Suppressor macrophage treated with lipopolysaccharide for 4 hours (primary cell): ENCODE measurements at places on chromosomes 5 and 9.

- DNase-seq, result no peak
These were observed 1.3 kb downstream of the ARSB start for GRCh38 chr5:78983601-78984438.

DNA sequence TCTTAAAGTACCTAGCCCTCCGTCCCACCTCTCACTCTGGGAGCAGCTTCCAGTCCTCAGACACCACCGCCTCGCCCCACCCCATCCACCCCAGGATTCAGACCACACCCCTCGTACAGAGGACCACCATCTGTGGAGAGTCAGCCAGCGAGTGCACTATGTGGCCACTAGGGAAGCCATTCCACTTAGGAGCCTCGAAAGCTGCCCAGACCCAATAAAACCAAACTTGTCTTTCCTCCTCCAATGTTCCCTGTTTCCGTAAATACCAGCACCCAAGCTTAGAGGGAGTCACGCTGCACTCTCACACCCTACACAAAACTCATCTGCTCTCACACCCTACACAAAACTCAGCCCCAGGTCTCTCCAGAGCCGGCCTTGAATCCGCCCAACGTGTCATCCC lies 1.9 kb downstream of the GCNT4 start:
- DNase-seq, result peak; percentile 39

DNA sequence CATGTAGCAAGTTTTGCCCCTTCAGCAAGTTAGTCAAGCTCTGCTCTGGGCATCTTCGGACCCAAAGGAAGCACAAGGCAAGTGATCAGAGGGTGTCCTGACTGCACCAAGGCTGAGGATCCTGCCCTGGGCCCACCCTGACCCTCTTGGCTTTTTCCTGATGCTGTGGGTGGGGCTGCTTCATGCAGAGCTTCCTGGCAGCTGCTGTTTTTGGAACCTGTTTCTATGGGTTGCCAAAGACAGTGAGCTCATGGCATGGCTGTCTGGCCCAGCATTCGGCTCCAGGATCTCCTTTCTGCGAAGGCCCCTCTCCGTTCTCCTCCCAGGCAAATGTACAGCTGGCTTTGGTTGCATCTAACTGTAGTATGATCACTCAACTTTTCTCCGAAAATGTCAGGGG lies 497.9 kb downstream of the ARHGEF28 start:
- DNase-seq, result no peak

- DNase-seq, result no peak
These were observed 147.0 kb upstream of the FOXD4L5 start for GRCh38 chr9:65432051-65432450.

DNA sequence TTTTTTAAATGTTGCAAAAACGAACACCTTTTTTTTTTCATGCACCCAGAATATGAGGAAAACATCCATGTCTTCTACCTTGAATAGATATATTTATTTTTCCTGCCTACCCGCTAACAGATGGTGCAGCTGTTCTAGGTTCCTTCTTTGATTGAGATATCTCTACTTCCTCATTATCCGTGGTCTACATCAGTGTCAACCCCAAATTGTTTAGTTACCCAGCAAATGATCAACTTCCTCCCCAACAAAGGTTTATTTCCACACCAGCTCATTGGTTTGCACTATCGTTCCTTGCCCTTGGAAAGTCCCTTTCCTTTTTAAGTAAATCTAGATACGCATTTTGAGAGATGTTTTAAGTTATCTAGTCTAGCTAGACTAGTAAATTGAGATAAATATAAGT lies 166.4 kb downstream of the PRR16 start:
- DNase-seq, result no peak

GRCh38 chr5:14417276-14417730 lies 164.3 kb upstream of the OTULINL start:
- DNase-seq, result no peak

DNA sequence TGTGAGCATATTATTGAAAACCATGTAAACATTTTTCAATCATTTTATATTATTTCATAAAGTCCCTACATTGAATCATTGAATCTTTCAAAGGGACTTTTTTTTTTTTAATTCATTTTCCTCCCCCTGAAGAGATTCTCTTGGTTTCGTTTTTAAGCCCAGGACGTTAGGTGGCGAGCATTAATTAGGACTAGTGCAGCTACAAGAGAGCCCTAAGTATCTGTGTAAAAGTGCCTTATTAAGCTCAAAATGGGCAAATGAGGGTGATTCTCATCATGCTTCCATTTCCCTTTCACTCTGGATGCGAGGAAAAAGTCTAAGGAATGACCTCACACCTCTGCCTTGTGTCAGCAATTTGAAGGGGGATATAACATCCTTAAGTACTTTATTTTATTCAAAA lies 517.9 kb upstream of the ITGA1 start:
- DNase-seq, result no peak

GRCh38 chr9:75175395-75175794 lies 87.1 kb downstream of the OSTF1 start:
- no peak for DNase-seq

DNA sequence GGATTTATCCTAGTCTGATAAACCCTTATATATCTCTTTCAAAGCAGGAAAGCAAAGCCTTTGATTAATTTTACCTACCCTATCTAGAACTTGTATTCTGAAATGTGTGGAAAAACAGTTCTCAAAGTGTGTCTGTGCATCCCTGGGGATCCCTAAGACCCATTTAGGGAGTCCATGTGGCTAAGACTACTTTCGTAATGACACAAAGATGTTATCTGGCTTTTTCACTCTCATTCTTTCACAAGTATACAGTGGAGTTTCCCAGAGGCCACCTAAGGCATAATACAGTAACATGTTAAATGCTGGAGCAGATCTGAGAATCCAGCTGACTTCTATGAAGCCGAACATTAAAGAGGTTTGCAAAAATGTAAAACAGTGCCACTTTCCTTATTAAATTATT lies 54.3 kb upstream of the TNFSF15 start:
- DNase-seq, result no peak

DNA sequence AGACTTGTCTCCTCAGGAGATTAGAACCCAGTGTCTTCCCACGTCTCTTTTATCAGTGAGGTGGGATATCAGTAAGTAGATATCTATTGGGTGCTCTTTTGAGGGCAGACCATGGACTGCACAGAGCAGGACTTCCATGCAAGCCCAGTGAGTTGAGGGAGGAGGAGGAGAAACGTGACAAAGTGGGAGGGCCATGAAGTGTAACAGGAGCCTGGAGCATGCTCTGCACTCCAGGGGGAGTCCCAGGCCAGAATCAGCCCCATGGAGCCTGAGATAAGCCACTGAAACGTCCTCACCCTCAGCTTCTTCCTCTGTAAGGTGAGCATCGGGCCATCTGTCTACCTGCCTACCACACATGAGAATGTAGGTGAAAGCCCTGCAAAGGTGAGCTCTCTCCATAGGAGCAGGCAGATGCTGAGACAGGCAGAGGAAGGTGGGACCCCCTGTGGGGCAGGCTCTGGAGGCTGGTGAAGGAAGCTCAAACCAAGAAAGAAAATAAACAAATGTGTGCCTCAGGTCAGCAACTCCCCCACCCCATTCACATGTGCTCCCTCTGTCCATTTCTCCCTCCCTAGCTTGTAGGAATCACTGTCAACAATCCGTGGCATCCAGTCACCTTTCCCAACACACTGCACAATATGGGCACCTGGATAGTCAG lies 87.4 kb downstream of the NRG2 start:
- no peak for DNase-seq

DNA sequence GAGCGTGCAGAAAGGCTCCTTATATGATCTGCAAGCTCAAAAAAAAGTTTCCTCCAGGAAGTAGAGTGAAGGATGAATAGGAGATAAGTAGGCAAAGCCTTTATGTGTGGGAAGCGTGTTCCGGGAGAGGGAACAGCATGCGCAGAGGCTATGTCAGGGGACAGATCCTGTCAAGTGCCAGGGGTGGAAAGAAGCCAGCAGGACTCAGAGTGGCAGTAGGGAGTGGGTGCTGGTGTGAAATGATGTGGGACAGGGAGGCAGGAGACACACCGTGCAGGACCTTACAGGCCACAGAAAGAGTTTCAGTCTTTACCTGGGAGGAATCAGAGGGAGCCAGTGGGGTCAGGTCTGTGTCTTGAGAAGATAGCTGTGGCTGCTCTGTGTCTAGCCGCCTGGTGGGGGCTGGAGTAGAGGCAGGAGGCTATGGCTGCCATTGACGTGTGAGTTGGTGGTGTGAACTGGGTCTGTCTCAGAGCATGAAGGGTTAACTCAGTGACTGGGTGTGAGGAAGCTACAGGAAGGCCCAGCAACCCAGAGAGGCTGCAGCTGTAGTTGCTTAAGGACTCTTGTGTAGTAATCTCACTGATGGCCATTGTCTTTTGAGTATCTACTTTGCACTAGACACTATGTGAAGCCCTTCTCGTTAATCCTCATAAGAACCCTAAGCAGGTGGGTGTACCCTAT lies 71.3 kb downstream of the PPARGC1B start:
- no peak for DNase-seq

DNA sequence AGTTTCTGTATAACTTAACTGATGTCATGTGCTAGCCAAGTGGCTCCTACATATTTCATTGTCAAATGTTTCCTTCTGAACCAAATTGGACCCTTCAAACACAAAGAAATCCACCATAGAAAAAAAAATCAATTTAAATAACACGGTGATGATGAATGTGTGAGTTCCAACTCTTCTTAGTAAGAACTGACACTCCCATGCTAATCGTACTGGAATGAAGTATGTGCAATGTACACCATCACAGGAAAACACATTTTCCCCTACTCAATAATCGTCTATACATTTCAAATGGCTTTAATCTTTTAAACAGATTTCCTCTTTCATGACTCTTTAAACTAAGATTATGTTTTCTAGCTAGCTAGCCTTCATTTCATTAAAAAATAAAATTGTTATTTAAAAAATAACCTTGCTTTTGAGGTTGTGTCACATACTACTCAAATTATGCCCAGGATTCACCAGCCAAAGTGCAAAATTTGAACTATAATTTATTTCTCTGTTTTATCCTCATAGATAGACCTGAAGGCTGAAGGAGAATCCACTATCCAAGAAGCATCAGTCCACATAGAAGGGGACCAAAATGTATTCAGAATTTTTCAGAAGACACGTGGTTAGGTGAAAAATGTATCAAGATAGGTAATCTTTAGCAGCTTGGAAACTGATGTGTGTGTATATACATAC lies 131.0 kb upstream of the ITGA1 start:
- DNase-seq, result no peak

GRCh38 chr5:158233735-158234322 lies 374.9 kb upstream of the CLINT1 start:
- DNase-seq, result peak; percentile 19

DNA sequence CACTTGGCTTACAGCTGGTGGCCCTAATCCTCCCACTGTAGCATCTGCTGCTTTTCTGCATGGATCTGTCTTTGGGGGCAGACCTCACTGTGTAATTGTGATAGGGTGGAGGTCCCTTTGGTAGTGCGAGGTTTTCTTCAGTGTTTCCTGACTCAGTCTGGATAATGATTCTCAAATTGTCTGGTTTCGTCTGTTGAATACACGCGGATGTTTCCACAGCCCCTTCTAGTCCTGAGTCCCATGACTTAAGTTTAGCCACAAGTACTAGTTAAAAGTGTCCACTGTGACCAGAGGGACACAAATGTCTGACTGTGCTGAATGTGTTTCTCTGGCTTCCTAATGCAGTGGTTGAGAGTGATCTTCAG lies 70.5 kb downstream of the LMNB1 start:
- DNase-seq, result no peak

GRCh38 chr5:140227046-140227445 lies 52.1 kb downstream of the CYSTM1 start:
- no peak for DNase-seq

GRCh38 chr9:84621811-84622210 lies 47.7 kb upstream of the NTRK2 start:
- no peak for DNase-seq

DNA sequence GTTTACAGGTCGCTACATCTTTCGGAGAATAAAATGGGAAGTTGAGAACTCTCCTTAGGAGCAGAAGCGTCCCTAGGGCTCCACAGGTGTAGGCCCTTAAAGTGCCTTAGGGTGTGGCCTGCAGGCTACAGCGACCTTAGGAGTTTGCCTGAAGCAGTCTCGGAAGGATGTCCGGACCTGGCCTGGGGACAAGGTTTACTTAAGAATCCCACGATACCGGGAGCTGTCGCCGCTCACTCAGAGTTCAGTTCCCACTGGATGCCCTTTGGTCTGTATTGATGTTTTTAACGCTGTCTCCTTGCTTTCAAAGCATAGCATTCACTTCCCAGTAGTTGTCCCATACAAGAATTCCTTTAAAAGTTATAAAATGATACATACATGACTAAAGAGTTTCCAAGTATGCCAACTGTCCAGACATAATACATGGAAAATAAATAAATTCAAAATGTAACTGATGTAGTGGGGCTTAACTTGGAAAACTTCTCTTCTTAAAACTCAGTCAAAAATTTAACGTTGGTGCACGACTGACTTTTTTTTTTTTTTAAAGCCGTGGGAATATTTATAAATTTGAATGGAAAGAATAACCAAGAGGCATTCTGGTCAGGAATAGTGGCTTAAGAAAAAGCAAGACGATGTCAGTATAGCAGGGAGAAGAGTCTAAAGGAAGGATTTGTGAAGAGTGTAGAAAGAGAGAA lies 848 bp downstream of the RAD50 start:
- DNase-seq, result peak; percentile 33

GRCh38 chr9:127562279-127562796 lies 49.7 kb upstream of the STXBP1 start:
- DNase-seq, result no peak

GRCh38 chr9:88319936-88320747 lies 68.1 kb upstream of the SPIN1 start:
- no peak for DNase-seq

DNA sequence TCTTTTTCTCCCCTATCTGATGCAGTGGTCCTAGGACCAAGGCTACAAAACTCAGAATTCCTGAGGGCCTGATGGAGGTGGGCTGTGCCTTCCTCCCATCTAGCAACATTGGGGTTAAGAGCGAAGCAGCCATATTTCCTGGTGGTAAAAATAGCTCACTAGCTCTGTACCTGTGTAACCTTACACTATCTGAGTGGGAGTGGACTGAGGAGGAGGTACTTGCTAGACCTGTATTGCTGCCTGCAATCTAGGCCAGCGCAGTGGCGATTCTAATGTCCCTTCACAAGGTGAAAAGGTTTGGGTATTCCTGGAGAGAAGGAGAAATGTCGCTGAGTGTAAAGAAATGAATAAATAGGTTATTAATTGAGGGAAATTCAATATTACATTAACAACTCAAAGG lies 80.2 kb upstream of the LIFR start:
- DNase-seq, result no peak

DNA sequence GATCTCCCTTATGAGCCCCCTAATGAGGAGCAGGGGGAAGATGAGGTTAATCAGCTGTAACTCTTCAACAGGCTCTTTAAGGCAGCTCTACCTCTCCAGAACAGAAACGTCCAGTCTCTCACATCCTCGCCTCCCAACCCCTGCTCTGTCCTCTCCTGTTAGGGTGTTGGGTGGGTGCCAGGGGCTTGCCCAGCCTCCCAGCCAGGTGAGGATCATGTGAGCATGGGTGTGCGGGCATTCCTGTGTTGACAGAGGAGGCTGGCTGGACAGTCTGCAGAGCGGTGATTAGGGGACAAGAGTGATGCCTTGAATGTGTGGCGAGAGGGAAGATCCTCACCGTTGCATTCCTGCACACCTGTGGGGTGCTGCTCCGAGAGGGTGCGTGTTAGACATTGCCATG lies 51.7 kb downstream of the CCDC180 start:
- no peak for DNase-seq
